Neural progenitor cell (in vitro differentiated cells): ENCODE measurements at places on chromosomes 1 and 21. TPM values are rescaled to one million over a fixed set of nuclear protein-coding genes. Genes with fewer than 3 reads are reported as not detected.
A peak's percentile ranks its signal among the peaks of the same experiment; 100 is the strongest.

The RHCE gene
- total RNA-seq, result 0.22 and 0.43 TPM in 2 replicates

DNA sequence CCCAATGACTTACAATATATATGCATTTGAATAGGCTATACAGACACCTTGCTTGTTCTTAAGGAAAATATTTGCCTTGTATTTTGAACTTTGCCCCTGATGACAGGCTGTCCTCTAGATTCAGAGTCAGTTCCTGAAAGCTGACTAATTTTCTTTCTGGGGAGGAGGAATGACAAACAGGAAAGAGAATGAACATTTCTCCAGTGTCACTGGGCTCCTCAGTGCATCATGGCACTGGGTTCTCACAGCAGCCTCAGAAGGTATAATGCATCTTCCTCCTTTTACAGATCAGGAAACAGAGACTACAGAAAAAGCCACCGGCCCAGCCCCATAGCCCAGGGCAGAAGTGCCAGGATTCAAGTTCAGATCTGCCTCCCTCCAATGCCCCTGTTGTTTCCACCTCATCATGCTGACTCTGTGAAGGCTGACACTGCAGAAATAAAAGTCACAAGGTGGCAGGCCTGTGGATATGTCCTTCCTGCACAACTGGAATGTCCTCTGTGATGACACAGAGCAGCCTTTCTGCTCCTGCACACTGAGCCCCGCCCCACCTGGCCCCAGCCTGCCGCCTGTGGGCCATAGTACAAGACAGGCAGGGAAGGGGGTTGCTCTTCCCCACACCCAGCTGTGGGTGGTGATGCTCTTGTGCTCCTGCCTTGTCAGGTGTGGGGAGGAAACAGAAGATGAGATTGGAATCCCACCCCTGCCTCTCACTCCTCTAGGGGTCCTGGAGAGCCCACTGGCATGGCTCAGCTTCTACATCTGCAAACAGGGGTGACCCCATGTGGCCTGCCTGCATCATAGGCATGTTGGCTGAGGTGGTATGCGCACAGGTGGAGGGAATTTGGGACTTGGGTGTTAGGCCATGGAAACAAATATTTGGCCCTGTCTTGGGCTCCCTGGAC is 6.4 kb downstream of the TTC22 start:
- no peak for DNase-seq

The XCL1 gene
- total RNA-seq, result 0.59 TPM in 1 of 2 replicates, not detected in the other

GRCh38 chr1:87188640-87189039 is 140.0 kb upstream of the LMO4 start:
- no peak for DNase-seq

DNA sequence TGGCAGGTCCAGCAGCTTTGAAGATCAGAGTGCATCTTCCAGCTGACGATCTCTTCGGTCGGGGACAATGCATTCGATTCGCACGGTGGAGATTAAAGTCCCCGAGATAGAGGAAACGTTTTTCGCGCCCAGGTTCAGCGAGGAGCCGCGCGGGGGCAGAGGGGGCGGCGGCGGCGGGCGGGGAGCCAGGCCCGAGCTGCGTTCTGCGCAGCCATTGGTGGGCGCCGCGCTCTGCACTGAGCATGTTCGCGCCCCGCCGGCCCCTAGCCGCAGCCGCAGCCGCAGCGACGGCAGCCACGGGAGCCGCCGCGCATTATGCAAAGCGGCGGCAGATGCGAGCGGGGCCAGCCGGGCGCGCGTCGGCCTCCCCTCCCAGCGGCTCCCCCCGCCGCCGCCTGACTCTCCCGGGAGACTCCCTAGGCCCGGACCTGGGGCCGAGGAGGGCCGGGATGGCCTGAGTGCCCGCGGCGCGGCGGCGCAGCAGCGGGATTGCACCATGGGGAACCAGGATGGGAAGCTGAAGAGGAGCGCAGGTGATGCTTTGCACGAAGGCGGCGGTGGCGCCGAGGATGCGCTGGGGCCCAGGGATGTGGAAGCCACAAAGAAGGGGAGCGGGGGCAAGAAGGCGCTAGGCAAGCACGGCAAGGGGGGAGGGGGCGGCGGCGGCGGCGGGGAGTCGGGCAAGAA is at the start of gene FMN2:
TSS of gene FMN2 (plus strand) at position 270 of the 687 bp plus-strand sequence. CDS start at position 497, 227 bp downstream.
- DNase-seq, result peak; percentile 88

- no peak for DNase-seq
Measured at GRCh38 chr1:1561801-1562470, 12.7 kb downstream of the SSU72 start.
